Adrenal gland (tissue), 19 donors: ENCODE measurements at places on chromosomes 1 and 21. TPM values are rescaled to one million over a fixed set of nuclear protein-coding genes. Genes with fewer than 3 reads are reported as not detected.

DNA sequence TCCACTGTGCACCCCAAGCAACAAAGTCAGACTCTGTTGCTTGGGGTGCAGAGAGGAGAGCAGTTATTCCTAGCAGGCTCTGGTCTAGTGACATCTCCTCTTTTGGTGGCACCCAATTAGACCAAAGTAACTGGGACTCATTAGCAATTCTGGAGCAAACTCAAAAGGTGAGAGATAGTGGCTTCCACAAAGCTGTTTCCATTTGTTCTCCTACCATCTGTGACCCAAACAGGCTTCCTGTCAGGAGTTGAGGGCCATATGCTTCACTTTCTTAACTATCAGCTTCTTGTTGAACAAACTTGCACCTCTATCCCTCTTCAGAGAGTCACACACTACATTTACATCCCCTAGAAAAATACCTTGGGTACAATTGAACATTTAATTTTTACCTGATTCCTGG is 1.5 kb upstream of the ATXN7L2 start:
- H3K27me3 ChIP-seq, result no peaks in the 10 kb centered on the region
- peaks cover 5% of the 10 kb centered on the region for H3K36me3 ChIP-seq
- H3K27ac ChIP-seq, result no peak overlapping the region
- H3K4me1 ChIP-seq, result peaks cover 13% of the 10 kb centered on the region

- no peaks in the 10 kb centered on the region for H3K36me3 ChIP-seq
- no peaks in the 10 kb centered on the region for H3K27me3 ChIP-seq
- no peak overlapping the region for H3K27ac ChIP-seq
- no peak overlapping the region for H3K4me3 ChIP-seq
Measured at GRCh38 chr1:51628715-51629590, 12.1 kb downstream of the OSBPL9 start.

DNA sequence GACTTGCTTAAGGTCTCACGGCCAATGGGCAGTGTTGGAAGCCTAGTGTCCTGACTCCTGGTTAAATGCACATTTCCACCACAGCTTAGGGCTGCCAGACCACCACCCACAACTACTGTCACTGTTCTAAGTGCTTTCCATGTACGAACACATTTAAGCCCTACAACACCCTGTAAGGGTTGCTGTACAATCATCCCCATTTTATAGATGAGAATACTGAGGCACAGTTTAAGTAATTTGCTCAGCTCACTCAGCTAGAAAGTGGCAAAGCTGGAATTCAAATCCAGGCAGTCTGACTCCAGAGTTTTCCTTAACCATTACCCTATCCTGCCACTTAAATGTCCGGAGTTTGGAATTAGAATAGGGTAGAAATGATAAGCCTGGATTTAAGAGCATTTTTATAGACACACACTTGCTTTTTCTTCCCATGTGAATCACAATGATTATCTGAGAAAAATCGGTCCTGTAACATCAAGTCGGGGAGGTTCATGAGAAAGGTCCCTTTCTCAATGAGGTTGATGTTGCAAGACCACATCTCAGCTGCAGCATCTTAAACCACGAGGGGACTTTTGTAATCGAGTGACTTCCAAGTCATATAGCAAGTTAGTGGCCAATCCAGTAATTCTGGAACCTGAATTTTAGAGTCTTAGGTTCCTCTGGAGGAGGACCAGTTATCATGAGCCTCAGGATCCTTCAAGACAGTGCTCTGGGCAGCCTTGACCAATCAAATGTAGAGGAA is 8.6 kb downstream of the E2F2 start:
- H3K36me3 ChIP-seq, result no peaks in the 10 kb centered on the region
- no peak overlapping the region for H3K27ac ChIP-seq
- H3K4me3 ChIP-seq, result no peak overlapping the region

- H3K4me1 ChIP-seq, result no peaks in the 10 kb centered on the region
- no peak overlapping the region for H3K27ac ChIP-seq
- no peaks in the 10 kb centered on the region for H3K36me3 ChIP-seq
- H3K27me3 ChIP-seq, result no peaks in the 10 kb centered on the region
- no peak overlapping the region for H3K4me3 ChIP-seq
- no peak for DNase-seq
Measured at GRCh38 chr1:200922406-200922805, 27.7 kb downstream of the INAVA start.

DNA sequence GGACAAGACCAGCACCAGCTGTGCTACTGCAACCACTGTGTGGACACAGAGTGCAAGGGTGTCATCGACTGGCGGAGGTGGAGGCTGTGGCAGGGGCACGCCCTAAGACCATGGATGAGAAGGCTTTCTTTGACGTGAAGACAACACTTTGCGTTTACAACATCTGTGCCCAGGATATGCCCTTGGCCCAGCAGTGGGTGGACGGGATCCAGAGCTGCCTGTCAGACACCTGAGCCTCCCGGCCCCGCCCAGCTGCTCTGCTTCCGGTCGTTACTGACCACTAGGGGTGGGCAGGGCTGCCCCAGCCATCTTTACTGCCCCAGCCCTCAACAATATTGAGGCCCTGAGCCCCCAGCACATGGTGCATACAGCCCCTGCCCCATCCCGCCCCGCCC is 21.4 kb upstream of the NPPB start:
- no peaks in the 10 kb centered on the region for H3K27me3 ChIP-seq
- DNase-seq, result no peak
- no peaks in the 10 kb centered on the region for H3K36me3 ChIP-seq
- H3K4me1 ChIP-seq, result peaks cover 7% of the 10 kb centered on the region
- H3K4me3 ChIP-seq, result no peak overlapping the region

DNA sequence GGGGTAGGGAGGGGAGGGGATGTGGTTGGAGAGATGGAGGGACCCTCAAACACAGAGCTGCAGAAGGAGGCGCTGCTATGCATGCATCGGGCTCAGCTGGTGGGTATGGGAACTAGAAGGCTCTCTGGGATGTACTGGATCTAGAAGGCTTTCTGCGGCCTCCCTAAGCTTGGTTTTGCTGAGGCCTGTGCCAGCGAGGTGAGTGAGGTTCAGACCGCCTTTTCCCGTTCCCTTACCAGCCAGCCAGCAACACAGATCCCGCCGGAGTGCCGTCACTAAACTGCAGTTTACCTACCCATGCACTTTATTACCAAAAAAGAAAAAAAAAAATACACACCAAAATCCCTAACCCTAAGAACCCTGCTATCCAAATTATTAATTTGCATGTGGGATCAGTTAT is 180.2 kb downstream of the PRDM16 start:
- H3K36me3 ChIP-seq, result no peaks in the 10 kb centered on the region
- no peak for DNase-seq
- no peak overlapping the region for H3K27ac ChIP-seq
- no peaks in the 10 kb centered on the region for H3K4me1 ChIP-seq
- no peak overlapping the region for H3K4me3 ChIP-seq
- H3K27me3 ChIP-seq, result peaks cover 28% of the 10 kb centered on the region

- no peaks in the 10 kb centered on the region for H3K27me3 ChIP-seq
- peak overlapping the region; percentile 43 for H3K4me3 ChIP-seq
- H3K36me3 ChIP-seq, result no peaks in the 10 kb centered on the region
Measured at GRCh38 chr1:235865565-235866204, 1.0 kb downstream of the LYST start.

GRCh38 chr1:230391776-230392535 is 34.2 kb downstream of the PGBD5 start:
- H3K4me1 ChIP-seq, result peaks cover 3% of the 10 kb centered on the region
- no peak overlapping the region for H3K27ac ChIP-seq
- no peak overlapping the region for H3K4me3 ChIP-seq
- H3K36me3 ChIP-seq, result no peaks in the 10 kb centered on the region

GRCh38 chr1:234942012-234942332 is 186.7 kb downstream of the TOMM20 start:
- no peaks in the 10 kb centered on the region for H3K27me3 ChIP-seq
- DNase-seq, result peak; percentile 25
- H3K4me3 ChIP-seq, result no peak overlapping the region

- H3K4me3 ChIP-seq, result no peak overlapping the region
- H3K36me3 ChIP-seq, result no peaks in the 10 kb centered on the region
- H3K27ac ChIP-seq, result no peak overlapping the region
- no peaks in the 10 kb centered on the region for H3K4me1 ChIP-seq
Measured at GRCh38 chr1:154791292-154792166, 78.6 kb downstream of the KCNN3 start.

- DNase-seq, result no peak
- H3K4me1 ChIP-seq, result no peaks in the 10 kb centered on the region
- H3K36me3 ChIP-seq, result no peaks in the 10 kb centered on the region
- no peak overlapping the region for H3K27ac ChIP-seq
- no peak overlapping the region for H3K4me3 ChIP-seq
Measured at GRCh38 chr1:47325528-47325927, 8.1 kb upstream of the CMPK1 start.

DNA sequence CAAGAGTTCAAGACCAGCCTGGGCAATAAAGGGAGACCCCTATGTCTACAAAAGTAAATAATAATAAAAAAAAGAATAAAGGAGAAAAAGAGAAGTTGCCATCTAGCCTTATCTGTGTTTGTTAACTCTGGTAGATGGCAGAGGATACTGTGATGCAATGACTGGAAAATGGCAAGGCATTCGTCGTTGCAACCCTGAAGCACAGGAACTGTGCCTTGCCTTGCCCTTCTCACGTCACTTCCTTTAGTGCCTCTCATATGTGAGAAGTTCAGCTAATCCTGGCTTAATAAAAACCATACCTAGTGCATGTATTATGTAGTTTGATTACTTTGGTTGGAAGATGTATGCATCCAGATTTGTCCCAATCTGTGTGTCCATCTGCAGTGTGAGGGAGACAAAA is 25.8 kb upstream of the PIGC start:
- no peak overlapping the region for H3K4me3 ChIP-seq
- no peaks in the 10 kb centered on the region for H3K27me3 ChIP-seq
- no peaks in the 10 kb centered on the region for H3K36me3 ChIP-seq
- no peaks in the 10 kb centered on the region for H3K4me1 ChIP-seq
- H3K27ac ChIP-seq, result no peak overlapping the region
- DNase-seq, result no peak

DNA sequence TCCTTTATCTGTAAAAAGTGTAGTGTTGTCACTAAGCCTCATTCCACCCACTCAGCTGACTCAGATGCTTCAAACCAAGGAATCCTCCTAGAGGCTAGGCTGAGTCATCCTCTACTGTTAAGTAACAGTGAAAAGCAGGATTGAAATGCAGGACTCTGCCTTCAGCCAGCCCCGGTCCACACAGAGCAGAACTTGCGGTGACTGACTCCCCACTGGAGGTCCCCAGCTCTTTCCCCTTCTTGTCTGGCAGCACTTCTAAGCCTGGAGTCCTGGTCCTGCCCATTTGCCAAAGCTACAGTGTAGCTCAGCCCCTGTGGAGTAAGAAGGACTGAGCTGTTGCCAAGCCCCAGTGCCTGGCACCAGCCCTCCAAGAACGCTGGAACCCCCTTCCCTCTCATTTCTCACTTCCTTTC is 1.7 kb downstream of the RAB7B start:
- no peaks in the 10 kb centered on the region for H3K27me3 ChIP-seq
- peak overlapping the region; percentile 30 for H3K27ac ChIP-seq
- DNase-seq, result peak; percentile 61
- no peaks in the 10 kb centered on the region for H3K36me3 ChIP-seq

- no peaks in the 10 kb centered on the region for H3K4me1 ChIP-seq
- no peaks in the 10 kb centered on the region for H3K27me3 ChIP-seq
- H3K4me3 ChIP-seq, result no peak overlapping the region
- no peaks in the 10 kb centered on the region for H3K36me3 ChIP-seq
- DNase-seq, result no peak
Measured at GRCh38 chr21:14078746-14079375, 131.9 kb downstream of the LIPI start.

DNA sequence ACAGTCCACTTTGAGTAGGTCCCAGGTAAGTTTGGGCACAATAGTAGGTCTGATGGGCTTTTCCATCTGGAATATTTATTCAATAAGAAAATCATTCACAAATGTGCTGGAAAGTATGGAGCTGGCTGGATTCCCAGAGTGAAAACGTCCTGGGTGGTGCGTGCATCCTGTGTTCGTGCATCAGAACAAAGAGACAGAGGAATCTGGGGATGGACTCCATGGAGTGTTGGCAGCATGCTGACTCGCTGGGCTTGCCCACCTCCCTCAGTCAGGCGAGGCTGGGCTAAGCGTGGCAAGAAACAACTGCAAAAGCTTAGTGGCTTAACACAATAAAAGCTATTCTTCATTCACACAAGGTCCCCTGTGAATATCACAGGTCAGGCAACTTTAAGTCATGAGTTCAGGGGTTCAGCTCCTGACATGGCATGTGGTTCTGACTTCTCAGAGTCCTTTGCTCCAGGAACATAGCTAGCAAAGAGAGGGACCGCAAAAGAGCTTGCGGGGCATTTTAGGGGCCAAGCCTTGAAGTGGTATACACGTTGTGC is 151.6 kb upstream of the ZNF644 start:
- H3K36me3 ChIP-seq, result no peaks in the 10 kb centered on the region
- H3K27me3 ChIP-seq, result peaks cover 18% of the 10 kb centered on the region
- H3K4me3 ChIP-seq, result no peak overlapping the region

GRCh38 chr1:1336931-1337792 is 6.1 kb downstream of the TAS1R3 start:
- H3K4me3 ChIP-seq, result no peak overlapping the region
- no peak overlapping the region for H3K27ac ChIP-seq
- no peaks in the 10 kb centered on the region for H3K4me1 ChIP-seq
- H3K27me3 ChIP-seq, result no peaks in the 10 kb centered on the region
- no peaks in the 10 kb centered on the region for H3K36me3 ChIP-seq

DNA sequence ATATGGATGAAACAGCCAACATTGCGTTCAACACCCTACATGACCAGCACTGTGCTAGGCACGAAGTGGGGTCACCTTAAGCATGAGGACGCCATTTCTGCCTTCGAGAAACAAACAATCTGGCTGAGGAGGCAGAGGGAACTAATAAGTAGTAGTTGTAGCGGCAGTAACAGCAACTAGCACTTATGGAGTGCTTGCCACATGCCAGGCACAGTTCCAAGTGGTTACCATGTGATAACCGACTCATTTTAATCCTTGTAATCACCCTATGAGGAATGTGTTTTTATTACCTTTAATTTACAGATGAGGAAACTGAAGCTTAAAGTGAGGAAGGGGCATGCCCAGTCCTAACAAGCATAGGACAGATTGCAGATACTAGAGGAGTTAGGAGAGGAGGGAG is 33.7 kb downstream of the KCND3 start:
- no peak overlapping the region for H3K4me3 ChIP-seq
- no peak for DNase-seq
- H3K4me1 ChIP-seq, result no peaks in the 10 kb centered on the region
- H3K27me3 ChIP-seq, result no peaks in the 10 kb centered on the region
- no peaks in the 10 kb centered on the region for H3K36me3 ChIP-seq
- H3K27ac ChIP-seq, result no peak overlapping the region

- H3K4me3 ChIP-seq, result no peak overlapping the region
- H3K27me3 ChIP-seq, result no peaks in the 10 kb centered on the region
- no peak overlapping the region for H3K27ac ChIP-seq
Measured at GRCh38 chr1:230002164-230002803, 64.8 kb upstream of the GALNT2 start.

- H3K27ac ChIP-seq, result no peak overlapping the region
- H3K4me3 ChIP-seq, result no peak overlapping the region
- no peaks in the 10 kb centered on the region for H3K27me3 ChIP-seq
- H3K36me3 ChIP-seq, result no peaks in the 10 kb centered on the region
- no peaks in the 10 kb centered on the region for H3K4me1 ChIP-seq
- DNase-seq, result no peak
Measured at GRCh38 chr1:105000793-105001192, 1251.1 kb downstream of the AMY1C start.

FAM167B gene
- 5.8 TPM for polyA plus RNA-seq

ASTN1 gene
- polyA plus RNA-seq, result 12.5 TPM

GUCA2B gene
- not detected for polyA plus RNA-seq

TRIM46 gene
- 1.2 TPM for polyA plus RNA-seq

CYYR1 gene
- 43.9 TPM for polyA plus RNA-seq

GPR3 gene
- 0.64 TPM for polyA plus RNA-seq

LIPI gene
- polyA plus RNA-seq, result not detected

SLC41A1 gene
- 8.9 TPM for polyA plus RNA-seq

PPIAL4G gene
- under 0.01 TPM for polyA plus RNA-seq

GABRD gene
- polyA plus RNA-seq, result 0.75 TPM
